ENCODE measurements at places on chromosomes 2 and 18.

GRCh38 chr2:215856080-215856479 lies 157.3 kb downstream of the MREG start:
- no peak for DNase-seq

GRCh38 chr2:168130346-168130745 lies 117.0 kb downstream of the STK39 start:
- DNase-seq: no peak

- DNase-seq: no peak
These were observed 197.6 kb downstream of the LDLRAD4 start for GRCh38 chr18:13416208-13416607.

GRCh38 chr2:188512456-188512855 lies 220.8 kb downstream of the GULP1 start:
- no peak for DNase-seq

DNA sequence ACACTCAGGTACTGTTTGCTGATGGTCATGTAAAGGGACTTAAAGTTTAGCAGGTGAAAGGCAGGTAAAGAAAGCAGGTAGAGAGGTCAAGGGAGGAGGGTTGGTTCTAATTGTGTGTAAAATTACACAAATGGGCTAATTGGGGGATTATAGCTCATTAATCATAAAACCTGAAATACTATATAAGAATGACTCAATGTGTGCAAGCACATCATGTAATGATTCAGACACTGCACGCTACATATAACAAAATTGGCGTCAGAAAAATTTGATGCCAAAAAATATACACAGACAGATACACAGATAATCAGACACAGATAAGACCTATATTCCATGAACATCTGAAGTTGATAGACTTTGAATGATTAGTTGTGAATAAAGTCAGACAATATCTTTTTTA lies 120.7 kb upstream of the LMAN1 start:
- DNase-seq: no peak

DNA sequence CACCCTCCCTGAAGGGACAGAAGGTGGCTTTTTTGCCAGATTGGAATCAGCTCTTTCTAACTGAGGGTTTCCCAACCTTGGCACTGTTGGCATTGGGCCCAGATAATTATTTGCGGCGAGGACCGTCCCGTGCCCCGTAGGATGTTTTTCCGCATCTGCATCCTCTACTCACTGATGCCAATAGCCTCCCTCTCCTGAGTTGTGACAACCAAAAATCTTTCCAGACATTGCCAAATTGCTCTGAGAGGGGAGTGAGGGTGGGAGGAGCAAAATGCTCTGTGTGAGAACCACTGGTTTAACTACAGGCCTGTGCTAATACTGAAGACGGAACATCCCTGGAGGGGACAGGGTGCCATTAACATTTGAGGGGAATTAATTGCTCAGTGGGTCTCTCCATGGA lies 33.6 kb upstream of the GLI2 start:
- DNase-seq: no peak

- DNase-seq: no peak
These were observed 83.9 kb upstream of the SLC39A10 start for GRCh38 chr2:195572895-195573683.

DNA sequence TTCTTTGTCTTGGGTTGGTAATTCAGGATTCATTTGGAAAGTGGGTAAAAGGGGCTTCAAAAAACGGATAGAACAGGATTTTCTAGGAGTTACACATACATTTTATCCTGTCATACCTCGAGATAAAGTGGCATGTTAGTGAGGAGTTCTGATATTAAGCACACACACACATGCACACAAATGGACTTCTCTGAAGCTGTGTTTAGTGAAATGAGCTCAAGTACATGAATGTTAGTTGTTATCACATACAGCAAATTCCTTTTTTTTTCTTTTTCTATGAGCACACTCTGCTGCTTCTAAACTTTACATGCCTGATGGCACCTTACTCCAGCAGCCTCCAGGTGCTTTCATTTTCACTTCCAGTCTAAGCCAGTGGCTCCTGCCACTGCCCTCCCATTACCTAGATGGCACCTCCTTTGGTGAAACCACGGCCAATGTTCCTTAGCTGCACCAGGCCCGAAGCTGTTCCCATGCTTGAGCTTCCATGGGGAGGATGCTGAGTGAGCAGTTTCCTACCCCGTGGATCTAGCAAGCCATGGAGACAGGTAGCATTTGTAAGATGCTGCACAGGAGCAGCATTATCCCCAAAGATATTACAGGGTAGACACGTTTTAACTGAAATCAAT lies 49.7 kb downstream of the STAT1 start:
- DNase-seq: no peak

- DNase-seq: no peak
These were observed 16.3 kb upstream of the WDR75 start for GRCh38 chr2:189424961-189425360.

- DNase-seq: no peak
These were observed 107.2 kb downstream of the GALNT1 start for GRCh38 chr18:35688757-35689156.
